Caco-2 (cell line): ENCODE measurements at places on chromosomes 12 and 14. TPM values are rescaled to one million over a fixed set of nuclear protein-coding genes. Genes with fewer than 3 reads are reported as not detected.

DNA sequence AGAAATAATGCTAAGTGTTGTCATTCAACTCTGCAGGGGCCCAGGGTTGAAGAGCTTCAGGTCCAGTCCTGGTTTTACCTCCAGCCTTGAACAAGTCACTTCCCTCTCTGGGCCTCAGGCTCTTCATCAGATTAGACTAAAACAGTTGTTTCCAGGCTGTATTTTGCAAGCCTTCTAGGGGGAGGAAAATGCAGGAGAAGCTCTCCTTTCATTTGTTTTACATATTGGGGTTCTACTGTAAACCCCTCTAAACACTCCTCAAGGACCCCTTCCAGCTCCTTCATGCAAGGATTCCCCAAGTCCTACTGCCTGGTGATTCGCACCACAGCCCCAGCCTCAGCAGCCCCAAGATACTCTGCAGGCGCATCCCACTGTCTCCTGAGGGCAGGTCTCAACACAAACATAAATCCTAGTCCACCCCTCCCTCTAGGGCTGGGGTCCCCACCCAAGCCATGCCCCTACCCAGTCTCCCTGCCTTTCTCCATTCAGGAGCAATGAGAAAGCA, 2.7 kb downstream of the SDR9C7 start:
- H3K4me3 ChIP-seq, result no peak overlapping the region
- H3K27me3 ChIP-seq, result no peaks in the 10 kb centered on the region
- H3K27ac ChIP-seq, result no peak overlapping the region
- H3K36me3 ChIP-seq, result no peaks in the 10 kb centered on the region

DNA sequence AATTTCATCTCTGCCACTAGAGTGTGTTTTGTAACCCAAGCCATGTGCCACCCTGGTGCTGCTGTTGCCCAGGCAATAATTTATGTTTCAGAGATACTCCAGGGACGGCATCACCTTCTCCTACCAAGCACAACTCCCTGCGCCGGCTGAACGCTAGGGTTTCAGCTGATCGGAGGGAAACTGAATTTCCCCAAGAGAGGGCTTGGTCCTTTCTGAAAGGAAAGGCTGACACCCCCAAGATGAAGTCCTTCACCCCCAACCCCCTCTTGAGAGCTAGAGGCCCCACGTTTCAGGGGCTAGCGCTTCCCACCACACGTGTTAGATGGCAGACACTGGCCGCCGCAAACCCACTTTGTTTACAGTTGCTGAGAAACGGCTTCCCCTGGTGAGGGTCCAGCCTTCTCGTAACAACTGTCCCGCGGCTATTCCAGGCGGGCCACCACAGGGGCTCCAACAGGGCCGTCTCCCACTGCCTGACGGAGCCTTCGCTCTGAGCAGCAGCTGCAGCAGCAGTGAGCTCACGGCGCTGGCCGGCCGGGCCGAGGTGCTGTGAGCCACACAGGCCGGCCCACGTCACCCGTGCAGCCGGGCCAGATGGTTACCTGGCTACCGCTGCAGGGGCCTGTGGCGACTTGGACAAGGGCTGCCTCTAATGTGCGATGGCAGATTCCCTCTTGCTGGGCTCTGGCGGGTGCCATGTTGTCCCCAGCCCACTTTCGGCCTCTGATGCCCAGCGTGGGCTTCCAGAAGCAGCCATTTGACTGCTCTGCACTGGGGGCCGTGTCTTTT, 66.4 kb downstream of the TESC start:
- H3K36me3 ChIP-seq, result peaks cover 3% of the 10 kb centered on the region; the same call in 1 of the 2 replicates
- H3K4me3 ChIP-seq, result no peak overlapping the region
- no peaks in the 10 kb centered on the region for H3K27me3 ChIP-seq
- H3K27ac ChIP-seq, result peak overlapping the region; percentile 50
- peaks cover 24% of the 10 kb centered on the region for H3K4me1 ChIP-seq

GRCh38 chr14:96146131-96146771, 58.4 kb upstream of the BDKRB2 start:
- H3K27ac ChIP-seq, result no peak overlapping the region
- no peak overlapping the region for H3K4me3 ChIP-seq
- no peaks in the 10 kb centered on the region for H3K27me3 ChIP-seq

GRCh38 chr12:106743270-106743988, 31.1 kb upstream of the RIC8B start:
- H3K4me3 ChIP-seq, result no peak overlapping the region
- DNase-seq, result no peak
- no peaks in the 10 kb centered on the region for H3K36me3 ChIP-seq
- H3K27ac ChIP-seq, result no peak overlapping the region

Gene GPX2
- total RNA-seq, result 39.3 and 48.1 TPM in 2 replicates

Gene ADCY4
- total RNA-seq, result 0.57 and 0.60 TPM in 2 replicates
